ENCODE measurements at places on chromosomes 6 and 20.

- no peak for DNase-seq
Measured at GRCh38 chr6:157486572-157486971, 105.6 kb downstream of the ZDHHC14 start.

DNA sequence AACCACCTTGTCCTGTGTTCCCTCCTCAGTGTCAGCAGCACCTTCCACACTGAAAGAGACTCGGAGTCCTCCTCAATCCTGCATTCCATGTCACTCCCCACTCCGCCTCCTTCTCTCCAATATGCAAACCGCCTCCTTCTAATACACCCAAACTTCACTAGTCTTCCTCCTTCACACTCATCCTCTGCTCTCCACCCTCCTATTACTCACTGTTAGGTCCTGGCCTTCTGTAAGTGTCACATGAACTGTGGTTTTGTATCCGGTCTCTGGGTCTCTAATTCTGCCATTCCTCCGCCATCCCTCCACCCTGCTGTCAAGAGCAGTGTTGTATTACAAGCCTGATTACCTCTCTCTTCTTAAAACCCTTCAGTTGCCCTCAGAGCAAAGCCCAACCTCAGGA lies 200.5 kb upstream of the CDYL start:
- DNase-seq, result no peak

DNA sequence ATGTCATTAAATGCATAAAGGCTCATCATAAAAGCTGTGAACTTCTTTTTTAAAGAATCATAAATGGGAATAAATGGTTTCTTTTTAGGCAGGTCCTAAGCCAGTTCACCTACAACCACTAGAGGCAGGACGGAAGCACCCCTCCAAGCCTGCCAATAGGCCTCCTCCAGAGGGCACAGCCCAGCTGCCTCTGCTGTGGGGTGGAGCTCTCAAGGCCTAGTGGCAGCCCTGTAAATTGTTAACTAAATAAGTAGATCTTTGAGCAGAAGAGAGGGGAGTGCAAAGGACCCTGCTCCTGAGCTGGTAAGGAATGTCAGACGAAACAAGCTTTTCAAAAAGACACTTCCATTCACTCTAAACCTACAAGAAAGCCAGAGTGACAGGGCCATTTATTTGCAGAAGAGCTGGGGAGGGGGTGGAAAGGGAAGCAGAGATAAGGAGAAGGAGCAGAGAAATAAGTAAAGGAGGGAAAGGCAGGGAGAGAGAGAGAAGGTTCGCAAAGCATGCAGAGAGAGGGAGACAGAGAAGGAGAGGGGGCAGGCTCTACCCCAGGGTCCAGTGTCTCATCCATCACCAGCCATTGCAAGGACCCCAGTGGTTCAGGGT lies 18.0 kb upstream of the MAFB start:
- no peak for DNase-seq

- no peak for DNase-seq
Measured at GRCh38 chr6:170100046-170100445, 190.8 kb downstream of the DLL1 start.

- DNase-seq, result no peak
Measured at GRCh38 chr6:150887978-150888563, 22.6 kb downstream of the MTHFD1L start.

- DNase-seq, result no peak
Measured at GRCh38 chr6:165090242-165090641, 219.2 kb downstream of the C6orf118 start.

DNA sequence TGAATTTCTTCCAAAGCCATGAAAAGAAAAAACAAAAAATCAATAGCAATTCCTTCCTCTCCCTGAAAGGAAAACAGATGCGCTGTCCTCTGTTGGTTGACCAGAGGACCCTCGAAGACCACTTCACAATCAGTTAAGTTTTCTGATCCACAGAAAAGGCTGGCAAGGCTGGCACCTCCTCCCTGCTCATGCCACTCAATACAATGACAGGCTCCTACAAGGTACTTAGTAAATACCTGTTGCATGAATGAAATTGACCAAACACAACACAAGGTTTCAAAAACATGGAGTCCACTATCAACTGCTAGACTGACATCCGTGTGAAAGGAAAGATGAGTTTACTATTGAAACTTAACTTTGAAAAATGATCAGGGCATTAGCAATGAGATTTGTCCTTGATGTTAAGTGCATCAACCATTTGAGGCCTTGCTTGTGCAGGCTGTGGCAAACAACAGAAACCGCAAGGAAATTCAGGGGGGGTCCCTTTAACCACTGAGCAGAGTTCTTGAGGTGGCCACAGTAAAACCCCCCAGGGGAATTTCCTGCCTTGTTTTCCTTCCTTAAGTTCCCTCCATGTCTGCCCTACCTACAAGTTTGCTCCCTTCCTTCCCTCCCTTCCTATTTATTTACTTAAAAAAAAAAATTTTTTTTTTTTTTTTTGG lies 27.9 kb upstream of the RTF2 start:
- no peak for DNase-seq

- no peak for DNase-seq
Measured at GRCh38 chr20:57710841-57711240, 1.0 kb upstream of the PMEPA1 start.

DNA sequence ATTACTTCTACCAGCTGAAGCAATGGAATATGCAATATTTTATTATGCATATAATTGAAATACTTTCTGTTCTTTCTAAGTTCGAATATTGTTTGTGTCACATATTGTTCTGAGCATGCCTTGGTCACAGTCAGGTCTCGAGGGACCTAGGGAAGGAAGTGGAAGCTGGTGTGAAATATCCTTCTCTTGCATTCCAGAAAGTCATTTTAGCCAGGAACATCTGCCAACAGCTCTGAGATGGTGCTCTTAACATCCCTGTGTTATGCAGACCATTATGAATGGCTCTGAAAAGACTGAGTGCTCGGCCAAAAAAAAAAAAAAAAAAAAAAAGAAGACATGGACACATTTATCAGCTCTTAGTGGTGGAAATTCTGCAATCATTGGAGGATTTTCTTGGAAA lies 132.7 kb upstream of the JAG1 start:
- DNase-seq, result no peak

Measured in Ammon's horn (tissue), 1 donor.